ENCODE measurements at places on chromosomes 3 and 15.

DNA sequence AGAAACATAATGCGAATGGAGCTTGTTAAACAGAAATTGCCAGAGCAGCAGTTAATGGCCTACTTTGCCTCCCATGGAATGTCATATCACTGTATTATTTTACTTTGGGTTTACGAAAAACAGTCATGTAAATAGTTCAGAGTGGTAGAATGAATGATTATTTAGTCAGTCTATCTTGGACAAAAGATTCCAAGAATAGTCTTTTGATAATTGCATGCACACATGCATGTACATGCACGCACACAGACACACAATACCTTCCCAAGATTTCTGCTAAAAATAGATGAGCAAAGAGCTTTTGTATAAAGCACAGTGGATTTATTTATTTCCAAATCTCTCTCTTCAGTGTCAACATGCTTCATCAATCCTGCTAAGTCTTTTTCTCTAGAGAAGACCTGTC lies 800.7 kb downstream of the DIPK2A start:
- no peak for DNase-seq

GRCh38 chr3:124607163-124607562 lies 123.1 kb upstream of the UMPS start:
- DNase-seq = no peak

DNA sequence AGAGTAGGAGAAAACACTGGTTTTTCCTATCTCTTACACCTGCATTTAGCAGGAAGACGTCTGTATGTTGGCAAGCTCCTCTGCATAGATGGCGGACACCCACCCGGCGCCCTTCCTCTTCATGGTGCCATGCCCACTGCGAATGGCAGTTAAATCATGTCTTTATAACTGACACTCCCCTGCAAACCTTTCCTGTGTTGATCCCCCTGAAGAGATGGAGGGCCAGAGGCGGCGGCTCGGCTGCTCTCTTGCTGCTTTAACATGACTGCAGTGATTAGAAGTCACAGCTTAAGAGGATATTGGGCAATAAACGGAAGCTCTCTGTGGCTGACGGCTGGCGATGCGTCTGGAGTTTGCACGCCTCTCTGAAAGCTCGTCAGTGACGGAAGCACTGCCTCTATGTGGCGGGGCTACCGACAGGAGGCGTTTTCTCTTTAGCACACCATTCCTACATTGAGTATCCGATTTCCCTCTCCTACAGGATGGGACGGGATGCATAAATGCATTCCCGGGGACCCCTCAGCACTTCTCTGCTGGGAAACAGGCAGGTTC lies 25.5 kb upstream of the SNRPA1 start:
- peak; percentile 96 for DNase-seq

DNA sequence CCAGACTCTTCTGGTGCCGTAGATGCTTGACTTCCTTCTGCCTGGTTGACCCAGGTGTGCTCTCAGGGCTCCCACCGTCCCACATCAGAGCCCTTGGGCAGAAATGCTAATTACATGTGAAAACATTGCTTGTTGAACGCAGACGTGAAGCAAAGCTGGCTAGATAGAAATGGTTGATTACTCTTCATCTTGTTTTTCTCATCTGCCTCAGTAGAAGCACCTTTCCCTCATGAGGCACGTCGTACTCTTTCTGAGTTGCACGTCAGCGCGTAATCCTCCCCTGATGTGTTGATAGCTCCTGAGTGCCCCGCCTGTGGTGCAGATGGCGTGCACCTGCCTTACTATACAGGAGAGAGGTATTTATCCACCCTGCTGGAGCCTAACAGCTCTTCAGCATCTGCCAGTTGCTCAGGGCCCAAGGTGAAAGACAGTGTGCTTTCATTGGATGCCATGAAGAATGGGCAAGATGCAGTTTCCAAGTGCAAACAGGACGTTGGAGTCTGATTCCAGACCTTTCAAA lies 18.1 kb downstream of the MAP6D1 start:
- no peak for DNase-seq

GRCh38 chr3:194093842-194094241 lies 42.1 kb upstream of the HES1 start:
- no peak for DNase-seq

GRCh38 chr3:98555025-98555379 lies 23.2 kb downstream of the GPR15 start:
- DNase-seq = no peak

- no peak for DNase-seq
These were observed 255.8 kb downstream of the MEIS2 start for GRCh38 chr15:36844534-36844998.

DNA sequence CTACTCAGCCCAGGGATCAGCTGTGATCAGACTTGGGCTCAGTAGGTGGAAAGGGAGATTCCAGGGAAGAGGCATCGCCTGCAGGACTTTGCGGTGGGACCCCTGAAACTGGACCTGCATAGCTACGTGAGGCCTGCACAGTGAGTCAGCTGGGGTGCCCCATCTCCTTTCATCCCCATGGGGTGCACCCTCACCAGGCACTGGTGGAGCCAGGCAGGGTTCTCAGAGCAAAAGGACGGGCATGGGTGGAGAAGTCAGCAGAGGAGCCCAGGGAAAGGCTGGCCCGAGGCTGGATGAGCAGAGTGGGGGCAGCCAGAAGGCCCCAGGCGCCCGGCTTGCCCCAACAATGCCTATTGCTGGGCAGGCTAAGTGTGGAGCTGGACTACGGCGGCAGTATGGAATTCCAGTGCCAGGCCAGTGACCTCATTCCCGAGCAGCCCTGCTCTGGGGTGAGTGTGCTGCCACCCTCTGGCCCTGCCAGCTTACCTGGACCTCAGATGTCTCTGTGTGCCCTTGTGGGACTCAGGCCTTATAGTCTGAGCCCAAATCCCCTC lies 19.7 kb downstream of the ACAA1 start:
- DNase-seq = no peak

- no peak for DNase-seq
These were observed 4.3 kb downstream of the RBP1 start for GRCh38 chr3:139534992-139535879.

- DNase-seq = no peak
These were observed 74.9 kb downstream of the IGF1R start for GRCh38 chr15:98723195-98723594.

DNA sequence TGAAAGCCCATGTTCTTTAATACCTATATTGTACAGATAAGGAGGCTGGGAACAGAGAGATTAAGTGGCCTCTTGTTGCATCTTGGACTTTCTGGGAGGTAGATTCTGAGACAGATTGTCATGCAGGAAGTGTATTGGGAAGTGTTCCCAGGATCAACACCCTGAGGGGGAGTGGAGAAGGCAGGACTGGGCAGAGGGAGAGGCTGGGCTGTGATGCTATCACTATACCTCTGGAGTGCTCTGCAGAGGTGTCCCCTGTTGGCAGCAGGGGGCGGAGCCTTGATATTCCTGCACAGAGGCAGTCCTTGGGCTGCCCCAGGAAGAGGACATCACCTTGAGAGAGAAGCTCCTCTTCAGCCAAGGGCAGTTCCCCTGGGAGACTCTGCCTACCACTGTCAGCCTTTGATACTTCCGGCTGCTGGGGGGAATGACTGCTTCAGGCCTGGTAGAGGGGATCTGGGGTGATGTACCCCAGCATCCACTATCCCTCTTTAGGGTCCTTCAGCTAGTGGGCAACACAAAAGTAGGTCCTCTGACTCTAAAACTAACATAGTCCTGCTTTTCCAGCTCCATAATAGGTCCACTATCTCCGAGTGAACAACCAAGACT lies 97.4 kb upstream of the RNU6-1 start:
- no peak for DNase-seq

DNA sequence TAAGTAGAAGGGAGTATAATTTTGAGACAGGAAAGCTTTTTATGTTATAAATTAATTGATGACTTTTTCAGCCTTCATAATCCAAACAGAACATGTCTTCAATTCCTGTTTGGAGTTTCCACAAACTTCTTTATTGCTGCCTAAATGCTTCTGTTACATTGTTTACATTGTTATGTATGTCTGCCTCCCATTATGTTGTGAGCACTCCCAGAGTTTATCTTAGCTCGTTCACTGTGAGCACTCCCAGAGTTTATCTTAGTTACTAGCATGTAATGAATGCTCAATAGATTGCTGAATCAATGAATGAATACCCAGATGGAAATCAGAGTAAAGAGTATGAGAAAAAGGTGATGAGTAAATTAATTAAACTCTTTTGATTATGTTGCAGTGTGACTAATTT lies 1178.0 kb downstream of the ROBO1 start:
- no peak for DNase-seq

GRCh38 chr3:111070772-111071256 lies 802 bp upstream of the NECTIN3 start:
- DNase-seq = no peak

DNA sequence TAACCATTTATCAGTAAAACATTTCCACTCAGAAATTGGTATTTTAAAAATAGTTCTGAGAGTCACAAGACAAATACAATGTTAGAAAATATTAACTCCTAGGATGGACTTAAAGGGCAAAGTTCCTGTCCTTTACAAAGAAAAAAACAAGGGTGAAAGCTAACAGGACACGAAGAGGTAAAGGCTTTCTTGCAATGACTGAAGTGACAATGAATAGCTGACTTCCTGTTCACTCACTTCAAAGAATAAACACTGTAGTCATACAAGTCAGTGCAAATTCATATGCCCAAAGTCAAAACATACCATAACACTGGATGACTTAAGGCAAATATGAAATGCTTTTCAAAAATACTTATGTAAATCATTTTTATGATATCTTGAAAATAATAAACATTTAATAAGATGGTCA lies 1389.8 kb upstream of the ALCAM start:
- no peak for DNase-seq

DNA sequence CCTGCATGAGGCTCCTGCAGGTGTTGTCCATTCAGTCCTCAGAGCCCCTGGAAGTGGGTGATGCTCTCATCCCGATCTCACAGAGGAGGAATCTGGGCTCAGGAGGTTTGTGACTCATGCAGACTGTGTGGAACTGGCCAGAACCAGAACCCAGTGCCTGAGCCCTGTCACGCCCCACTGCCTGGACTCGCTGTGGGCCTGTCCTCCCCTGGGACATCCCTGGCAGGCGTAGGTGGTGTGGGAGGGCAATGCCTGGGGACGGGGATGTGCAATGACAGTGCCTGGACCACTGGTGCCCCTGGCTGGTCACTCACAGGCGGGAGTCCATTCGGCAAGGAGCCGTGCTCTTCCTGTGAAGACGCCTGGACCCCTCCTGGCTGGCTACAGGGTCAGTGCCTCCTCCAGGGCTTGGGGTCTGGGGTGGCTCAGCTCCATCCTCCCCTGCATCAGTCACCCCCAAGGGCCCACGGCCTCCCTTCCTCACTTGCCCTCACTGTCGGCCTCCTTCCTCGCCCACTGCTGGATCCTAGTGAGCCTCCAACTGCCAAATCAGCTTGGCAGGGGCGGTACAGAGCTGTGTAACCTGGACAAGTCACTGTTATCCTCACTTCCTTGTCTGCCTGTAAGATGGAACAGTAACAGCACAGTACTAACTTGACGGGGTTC lies 14.9 kb downstream of the PSTPIP1 start:
- DNase-seq = no peak

GRCh38 chr3:39191111-39191510 lies 1.3 kb downstream of the XIRP1 start:
- DNase-seq = no peak

GRCh38 chr15:27414168-27414870 lies 443.3 kb downstream of the GABRG3 start:
- DNase-seq = no peak

GRCh38 chr3:46492890-46493547 lies 4.8 kb upstream of the RTP3 start:
- no peak for DNase-seq

Data from MV-4-11 (cell line).